A549 treated with CORT108297 at 1 μM for 4 hours (cell line): ENCODE measurements at places on chromosomes 16 and 17. TPM values are rescaled to one million over a fixed set of nuclear protein-coding genes. Genes with fewer than 3 reads are reported as not detected.

Gene DNAAF8
- total RNA-seq, result 1.0 to 1.8 TPM (median 1.2 TPM) in 5 replicates

Gene NPW
- 0.87 to 1.3 TPM (median 1.1 TPM) in 5 replicates for total RNA-seq

Gene DDX52
- 28.2 to 34.7 TPM (median 29.1 TPM) in 5 replicates for total RNA-seq

Gene ACSM2A
- total RNA-seq, result not detected in 5 replicates

Gene KRTAP4-1
- 0.09 to 0.40 TPM (median 0.24 TPM) in 4 of 5 replicates, not detected in the other for total RNA-seq

Gene ADAP2
- 2.5 to 3.0 TPM (median 2.8 TPM) in 5 replicates for total RNA-seq

Gene ABCC11
- 0.06 to 0.24 TPM (median 0.20 TPM) in 4 of 5 replicates, not detected in the other for total RNA-seq

Gene IGFALS
- total RNA-seq, result 0.04 to 0.13 TPM (median 0.08 TPM) in 3 of 5 replicates, not detected in the others

Gene HMOX2
- total RNA-seq, result 54.2 to 61.9 TPM (median 58.0 TPM) in 5 replicates

Gene CA7
- 0.05 to 0.09 TPM (median 0.06 TPM) in 3 of 5 replicates, not detected in the others for total RNA-seq

Gene WFDC1
- 0.07 TPM in 1 of 5 replicates, not detected in the others for total RNA-seq

Gene CACNG1
- total RNA-seq, result 0.08 to 0.25 TPM (median 0.14 TPM) in 4 of 5 replicates, not detected in the other

Gene SLC16A5
- 18.6 to 35.9 TPM (median 32.2 TPM) in 5 replicates for total RNA-seq

Gene RDM1
- 3.3 to 3.5 TPM (median 3.4 TPM) in 5 replicates for total RNA-seq

Gene CFAP52
- total RNA-seq, result 0.12 TPM in 1 of 5 replicates, not detected in the others

Gene SLFN12L
- 0.05 to 0.06 TPM in 2 of 5 replicates, not detected in the others for total RNA-seq

Gene CCL23
- not detected in 5 replicates for total RNA-seq

Gene KRT33A
- total RNA-seq, result not detected in 5 replicates

Gene FKBP10
- total RNA-seq, result 87.2 to 120 TPM (median 113 TPM) in 5 replicates
